ENCODE measurements at places on chromosomes 16 and 17. TPM values are rescaled to one million over a fixed set of nuclear protein-coding genes. Genes with fewer than 3 reads are reported as not detected.

GRCh38 chr17:18177722-18178121, 5.9 kb upstream of the ALKBH5 start:
- no peak for DNase-seq

DNA sequence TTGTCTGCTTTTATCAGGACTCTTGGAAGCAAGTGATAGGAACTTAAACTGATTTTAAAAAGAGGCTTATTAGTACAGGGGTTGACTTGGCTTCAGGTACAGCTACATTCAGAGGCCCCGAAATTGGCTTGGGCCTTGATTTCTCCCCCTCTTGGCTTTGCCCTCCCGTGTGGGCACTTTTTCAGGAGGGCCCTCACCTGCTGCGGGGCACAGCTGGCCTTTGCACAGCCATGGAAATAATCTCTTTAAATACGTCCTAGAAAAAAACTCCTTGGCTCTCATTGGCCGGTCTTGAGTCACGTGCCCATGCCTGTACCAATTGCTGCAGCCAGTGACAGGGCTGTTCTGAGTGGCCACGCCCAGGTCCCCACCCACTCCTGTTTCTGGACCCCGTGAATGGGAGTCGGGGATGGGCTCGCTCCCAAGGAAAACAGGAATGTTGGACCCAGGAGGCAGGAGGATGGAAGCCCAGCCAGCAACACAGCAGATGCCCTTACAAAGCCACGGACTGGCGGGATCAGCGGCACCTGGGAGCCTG, 15.0 kb downstream of the CA5A start:
- no peak for DNase-seq

CDH3 gene
- not detected for total RNA-seq

GRCh38 chr17:969811-970355, 9.7 kb downstream of the NXN start:
- no peak for DNase-seq

GRCh38 chr17:54982399-54982798, 13.8 kb downstream of the STXBP4 start:
- DNase-seq = no peak

SLC47A2 gene
- total RNA-seq = not detected

- DNase-seq = no peak
These were observed 58.6 kb downstream of the CDRT4 start for GRCh38 chr17:15408803-15409202.

- DNase-seq = no peak
These were observed 26.0 kb downstream of the TRIM25 start for GRCh38 chr17:56887552-56888467.

PNMT gene
- not detected for total RNA-seq

KRT24 gene
- total RNA-seq = not detected

SLC35G6 gene
- total RNA-seq = not detected

TP53TG3 gene
- total RNA-seq = not detected

- no peak for DNase-seq
These were observed 45.6 kb upstream of the WSCD1 start for GRCh38 chr17:6024576-6024975.

DNA sequence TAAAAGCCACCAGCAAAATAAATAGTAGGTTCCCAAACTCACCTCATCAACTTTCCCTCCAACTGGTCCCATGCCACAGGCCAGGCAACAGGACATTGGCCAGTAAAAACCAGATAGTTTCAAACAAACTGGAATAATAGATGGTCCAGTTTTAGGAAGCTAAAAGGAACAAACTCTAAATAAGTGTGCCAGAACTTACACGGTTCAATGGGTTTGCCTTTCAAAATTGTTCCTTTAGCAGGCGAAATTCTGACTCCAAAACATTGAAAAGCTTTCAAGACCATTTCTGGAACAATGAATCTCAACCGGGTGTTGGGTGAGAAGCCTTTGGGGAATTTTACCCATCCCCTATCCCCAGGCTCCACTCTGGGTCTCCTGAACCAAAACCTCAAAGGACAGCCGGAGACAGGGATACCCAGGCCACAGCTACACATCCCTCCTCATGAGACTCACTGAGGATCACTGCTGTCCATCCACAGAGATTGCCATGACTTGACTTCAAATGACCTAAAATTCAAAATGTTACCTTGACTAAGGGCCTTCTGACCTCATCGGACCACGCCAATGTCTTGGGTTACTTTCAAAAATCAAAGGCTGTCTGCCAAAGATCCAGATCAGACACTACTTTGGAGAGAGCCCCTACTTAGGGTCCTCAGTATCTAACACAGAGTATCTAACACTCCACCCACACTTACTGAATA, 13.0 kb downstream of the AXIN2 start:
- DNase-seq = no peak

APOBR gene
- 3.2 TPM for total RNA-seq

ENPP7 gene
- 1.4 TPM for total RNA-seq

GRCh38 chr17:50076591-50077235, 18.4 kb upstream of the PDK2 start:
- DNase-seq = no peak

- DNase-seq = no peak
These were observed 3.9 kb upstream of the NXPH3 start for GRCh38 chr17:49571764-49572163.

DNA sequence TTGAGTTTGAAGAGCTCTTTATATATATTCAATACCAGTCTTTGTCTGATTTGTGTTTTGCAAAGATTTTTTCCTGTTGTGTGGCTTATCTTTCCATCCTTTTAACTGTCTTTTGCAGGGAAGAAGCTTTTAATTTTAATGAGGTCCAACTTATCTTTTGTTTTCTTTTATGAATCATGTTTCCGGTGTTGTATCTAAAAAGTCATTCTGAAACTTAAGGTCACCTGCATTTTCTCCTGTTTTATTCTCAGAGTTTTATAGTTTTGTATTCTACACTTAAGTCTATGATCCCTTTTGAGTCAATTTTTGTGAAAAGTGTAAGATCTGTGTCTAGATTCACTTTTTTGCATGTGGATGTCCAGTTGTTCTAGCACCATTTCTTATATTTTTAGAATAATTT, 24.6 kb upstream of the COX10 start:
- DNase-seq = no peak

- DNase-seq = no peak
These were observed 615 bp downstream of the PHKG2 start for GRCh38 chr16:30748634-30749445.

DNA sequence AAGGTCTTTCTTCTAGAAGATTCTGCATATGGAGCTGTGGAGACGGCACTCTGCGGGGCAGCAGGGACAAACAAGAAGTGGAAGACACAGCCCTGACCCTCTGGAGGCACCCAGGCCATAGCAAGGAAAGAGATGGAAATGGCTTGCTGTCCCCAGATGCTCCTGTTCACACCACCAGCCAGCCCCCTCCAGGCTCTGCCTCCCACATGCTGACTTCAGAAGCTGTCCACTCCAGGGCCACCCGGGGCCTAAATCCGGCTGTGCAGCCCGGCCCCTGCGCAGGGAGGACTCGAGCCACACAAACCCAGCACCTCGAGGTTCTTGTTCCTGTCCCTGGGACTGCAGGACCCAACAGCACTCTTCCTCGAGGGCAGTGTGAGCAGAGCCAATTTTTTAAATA, 16.6 kb downstream of the RBFOX3 start:
- DNase-seq = no peak

- no peak for DNase-seq
These were observed 22.3 kb upstream of the PLLP start for GRCh38 chr16:57306676-57307341.

GRCh38 chr16:3553138-3553923, 23.9 kb downstream of the NLRC3 start:
- no peak for DNase-seq
